Activated naive CD4-positive, alpha-beta T cell treated with anti-CD3 and anti-CD28 coated beads, Interleukin-2, amount 50 U/mL, for 16 hours (primary cell): ENCODE measurements at places on chromosomes 12 and 14.

GRCh38 chr14:100972118-100972897 is 68.8 kb upstream of the RTL1 start:
- no peak for DNase-seq

DNA sequence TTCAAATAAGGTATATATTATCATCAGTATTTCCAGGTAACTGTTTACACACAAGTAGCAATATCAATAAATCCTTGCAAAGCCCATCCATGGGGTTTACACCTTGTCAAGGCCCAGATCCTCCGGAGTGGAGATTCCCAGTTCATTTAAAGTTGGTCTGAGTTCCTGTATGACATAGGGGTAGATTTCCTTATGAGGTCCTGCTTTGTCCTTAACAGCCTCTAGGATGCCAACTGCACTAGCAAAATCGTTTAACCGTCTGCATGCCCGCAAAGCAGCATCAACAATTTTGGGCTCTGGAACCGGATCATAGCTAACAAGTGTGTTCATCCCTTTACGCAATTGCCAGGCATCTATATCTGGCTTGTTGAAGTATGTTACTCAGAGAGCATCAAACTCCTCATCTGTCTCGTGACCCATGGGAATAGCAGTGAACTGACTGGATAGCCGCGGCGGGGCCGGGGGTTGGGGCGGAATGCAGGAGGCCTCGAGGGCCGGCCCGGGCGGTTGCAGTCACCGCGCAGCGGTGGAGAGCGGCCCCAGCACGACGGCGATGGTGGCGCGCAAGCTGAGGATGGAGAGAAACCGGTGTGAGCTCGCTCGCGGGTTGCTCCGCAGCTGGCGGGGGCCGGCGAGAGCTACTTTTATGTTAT is 30.6 kb upstream of the FBXO34 start:
- DNase-seq = no peak

DNA sequence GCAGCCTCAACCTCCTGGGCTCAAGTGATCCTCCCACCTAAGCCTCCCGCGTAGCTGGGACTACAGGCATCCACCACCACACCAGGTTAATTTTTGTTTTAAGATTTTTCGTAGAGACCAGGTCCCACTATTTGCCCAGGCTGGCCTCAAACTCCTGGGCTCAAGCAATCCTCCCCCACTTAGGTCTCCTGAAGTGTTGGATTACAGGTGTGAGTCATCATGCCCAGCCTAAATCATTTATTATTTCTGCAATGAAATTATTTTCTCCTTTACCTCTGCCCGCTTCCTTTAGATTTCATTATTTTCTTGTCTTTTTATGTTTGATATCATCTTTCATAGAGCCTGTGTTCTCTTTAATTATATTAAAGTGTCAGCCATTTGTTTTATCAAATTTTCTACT is 165.2 kb upstream of the OTX2 start:
- DNase-seq = no peak

GRCh38 chr14:93977790-93978581 is 1.6 kb upstream of the ASB2 start:
- DNase-seq = peak; percentile 85

DNA sequence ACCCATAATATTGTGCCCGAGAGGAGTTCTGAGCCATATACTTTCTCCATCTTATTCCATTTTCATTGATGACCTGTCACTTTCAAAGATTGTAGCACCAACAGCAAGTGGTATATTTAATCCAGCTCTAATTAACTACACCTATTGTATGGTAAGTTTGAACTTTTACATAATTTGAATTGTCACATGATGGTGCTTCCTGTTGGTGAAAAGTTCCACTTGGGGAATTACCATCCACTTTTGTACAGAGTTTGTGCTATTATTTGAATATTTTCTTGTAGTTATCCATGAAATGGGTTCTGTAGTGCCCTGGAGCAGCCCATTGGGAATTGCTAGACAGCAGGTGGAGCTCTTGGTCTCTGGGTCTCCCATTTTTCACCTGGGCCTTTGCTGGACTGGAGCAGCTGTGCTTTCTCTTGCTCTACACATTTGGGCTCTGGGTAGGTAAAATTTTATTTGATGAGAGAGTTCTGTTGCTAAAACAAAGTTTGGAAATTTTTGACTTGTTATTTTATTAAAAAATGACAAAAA is 3.0 kb downstream of the SMCO3 start:
- DNase-seq = no peak

- DNase-seq = no peak
These were observed 55.3 kb downstream of the RIN3 start for GRCh38 chr14:92568621-92569479.

- no peak for DNase-seq
These were observed 110.4 kb downstream of the SLC8A3 start for GRCh38 chr14:70078329-70078728.

- no peak for DNase-seq
These were observed 48.8 kb upstream of the KRR1 start for GRCh38 chr12:75560167-75560566.

DNA sequence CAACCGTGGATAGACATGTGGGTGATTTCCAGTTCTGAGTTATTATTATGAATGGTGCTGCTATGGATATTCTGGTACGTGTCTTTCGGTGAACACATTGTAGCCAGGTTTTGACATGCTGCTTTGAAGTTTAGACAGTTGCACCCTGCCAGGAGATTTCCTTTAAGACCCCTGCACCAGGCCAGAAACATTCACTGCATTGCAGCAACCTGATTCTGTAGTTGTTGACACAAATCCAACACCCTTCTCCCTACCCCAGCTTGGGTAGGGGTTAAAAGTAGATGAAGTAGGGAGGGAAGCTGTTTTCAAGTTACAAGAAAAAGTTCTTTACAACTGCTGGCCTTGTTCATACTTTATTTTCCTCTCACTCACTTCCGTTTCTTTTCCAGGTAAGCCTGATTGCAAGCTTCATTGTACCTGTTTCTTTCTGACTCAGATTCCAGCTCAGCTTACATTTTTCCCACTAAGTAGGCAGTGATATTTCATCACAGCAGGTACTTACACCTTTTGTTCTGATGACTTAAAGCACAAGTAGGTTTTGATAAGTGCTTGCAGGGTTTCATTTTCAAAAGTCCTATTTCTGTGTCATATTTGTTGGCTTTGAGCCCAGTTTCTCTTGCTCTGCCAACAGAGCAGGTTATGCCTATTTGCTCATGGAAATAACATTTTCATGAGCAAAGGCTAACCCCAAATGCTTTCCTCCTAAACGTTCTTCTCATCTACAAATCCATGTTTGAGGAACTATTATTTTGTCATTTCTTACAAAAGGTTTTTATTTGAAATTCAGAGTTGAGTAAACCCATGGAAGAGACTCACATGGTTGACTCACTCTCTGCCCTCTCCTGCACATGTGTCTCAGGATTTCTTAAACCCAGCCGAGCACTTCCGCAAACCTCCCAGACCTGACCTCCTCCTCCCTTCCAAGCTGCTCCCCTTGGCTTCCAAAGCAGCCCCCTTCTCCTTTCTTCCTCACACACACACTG is 12.1 kb upstream of the LTA4H start:
- DNase-seq = no peak

- DNase-seq = no peak
These were observed 35.1 kb downstream of the TRPV4 start for GRCh38 chr12:109797905-109798669.

GRCh38 chr14:47626151-47627035 is 49.0 kb downstream of the MDGA2 start:
- DNase-seq = no peak

GRCh38 chr12:131913666-131914065 is 15.4 kb upstream of the PUS1 start:
- DNase-seq = no peak

DNA sequence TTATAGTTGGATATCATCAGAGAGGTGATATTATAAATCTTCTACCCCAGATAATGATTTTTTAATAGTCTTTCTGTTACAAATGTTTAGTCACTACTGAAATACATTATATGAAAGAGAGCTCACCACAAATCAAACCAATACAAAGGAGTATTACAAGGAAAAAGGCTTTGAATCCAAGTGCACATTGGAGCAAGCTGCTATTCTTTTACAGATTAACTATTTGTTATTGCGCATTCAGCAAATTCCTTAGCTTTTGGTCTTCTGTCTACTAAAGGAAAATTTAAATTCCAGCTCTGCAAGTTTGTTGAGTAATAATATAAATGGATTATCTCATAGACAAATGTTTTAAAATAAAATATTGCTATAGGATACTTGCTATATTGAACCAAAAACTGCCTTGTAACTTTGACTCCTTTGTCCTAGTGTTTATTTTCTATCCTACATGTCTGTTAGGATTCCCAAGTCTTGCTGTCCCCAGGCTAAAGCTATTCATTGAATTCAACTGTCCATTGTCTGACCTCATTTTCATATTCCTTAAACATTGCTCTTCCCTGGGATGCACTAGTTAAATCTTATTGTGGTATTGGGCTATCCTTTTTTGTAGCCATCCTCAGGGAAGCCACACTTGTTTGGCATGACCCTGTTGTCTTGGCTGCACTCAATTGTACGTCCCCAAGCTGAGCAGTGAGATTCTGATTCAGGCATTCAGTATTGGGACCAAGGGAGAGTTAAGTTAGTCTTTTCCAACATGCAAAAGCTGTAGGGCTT is 41.5 kb downstream of the PDE3A start:
- DNase-seq = no peak

DNA sequence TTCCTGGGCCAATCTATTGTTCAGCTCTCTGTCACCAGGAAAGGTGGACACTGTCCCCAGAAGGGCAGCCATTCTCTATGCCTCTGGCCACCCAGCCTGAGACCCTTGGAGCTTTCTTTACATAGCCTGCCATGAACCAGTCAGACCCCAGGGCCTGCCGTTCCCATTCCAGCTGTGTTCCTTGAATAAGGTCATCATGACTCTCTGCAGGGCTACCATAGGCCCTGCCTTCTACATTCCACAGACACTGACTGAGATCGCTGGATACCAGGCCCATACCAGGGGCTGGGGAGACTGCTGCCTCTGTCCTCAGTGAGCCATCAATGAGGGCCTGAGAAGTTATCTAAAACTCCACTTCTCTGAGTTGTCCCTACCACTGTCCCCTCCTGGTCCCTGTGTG is 75.5 kb downstream of the SYNE3 start:
- DNase-seq = no peak

DNA sequence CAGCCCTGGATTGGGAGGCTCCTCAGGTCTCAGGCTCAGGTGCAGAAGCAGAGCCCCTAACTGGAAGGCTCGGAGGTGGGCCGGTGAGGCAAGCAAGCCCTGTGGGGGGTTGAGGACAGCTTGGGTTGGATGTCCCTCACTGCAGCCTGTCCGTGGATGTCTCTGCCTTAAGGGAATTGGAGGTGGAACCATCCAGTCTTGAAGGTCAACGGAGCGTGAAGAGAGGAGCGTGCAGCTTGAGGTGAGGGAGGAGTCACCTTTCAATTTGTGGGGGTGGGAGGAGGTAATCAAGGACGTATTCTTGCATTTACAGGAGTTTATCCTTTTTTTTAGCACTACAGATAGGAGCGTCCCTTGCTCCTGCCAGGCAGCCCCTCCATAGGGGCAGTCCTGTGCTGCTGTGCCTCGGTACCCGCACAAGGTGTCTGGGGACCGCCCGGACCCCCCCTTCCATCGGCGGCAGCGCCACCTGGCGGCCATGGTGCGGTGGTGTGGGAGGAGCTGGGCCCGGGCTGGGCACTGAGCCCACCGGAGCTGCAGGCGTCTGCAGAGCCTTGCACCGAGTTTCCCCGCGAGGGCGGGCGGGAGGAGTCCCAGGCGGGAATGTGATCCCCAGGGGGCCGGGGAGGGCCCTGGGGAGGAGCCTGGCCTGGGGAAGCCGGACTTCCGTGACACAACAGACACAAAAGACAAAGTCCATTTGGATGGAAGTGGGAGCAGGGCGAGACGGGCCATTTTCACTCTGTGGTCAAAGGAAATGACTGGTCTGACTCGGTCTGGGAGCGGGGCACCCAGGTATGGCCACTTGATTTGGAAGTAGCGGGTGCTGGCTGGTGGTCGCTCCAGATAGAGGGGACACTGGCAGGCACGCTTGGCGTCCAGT is 864 bp downstream of the DNAJC22 start:
- DNase-seq = peak; percentile 82

DNA sequence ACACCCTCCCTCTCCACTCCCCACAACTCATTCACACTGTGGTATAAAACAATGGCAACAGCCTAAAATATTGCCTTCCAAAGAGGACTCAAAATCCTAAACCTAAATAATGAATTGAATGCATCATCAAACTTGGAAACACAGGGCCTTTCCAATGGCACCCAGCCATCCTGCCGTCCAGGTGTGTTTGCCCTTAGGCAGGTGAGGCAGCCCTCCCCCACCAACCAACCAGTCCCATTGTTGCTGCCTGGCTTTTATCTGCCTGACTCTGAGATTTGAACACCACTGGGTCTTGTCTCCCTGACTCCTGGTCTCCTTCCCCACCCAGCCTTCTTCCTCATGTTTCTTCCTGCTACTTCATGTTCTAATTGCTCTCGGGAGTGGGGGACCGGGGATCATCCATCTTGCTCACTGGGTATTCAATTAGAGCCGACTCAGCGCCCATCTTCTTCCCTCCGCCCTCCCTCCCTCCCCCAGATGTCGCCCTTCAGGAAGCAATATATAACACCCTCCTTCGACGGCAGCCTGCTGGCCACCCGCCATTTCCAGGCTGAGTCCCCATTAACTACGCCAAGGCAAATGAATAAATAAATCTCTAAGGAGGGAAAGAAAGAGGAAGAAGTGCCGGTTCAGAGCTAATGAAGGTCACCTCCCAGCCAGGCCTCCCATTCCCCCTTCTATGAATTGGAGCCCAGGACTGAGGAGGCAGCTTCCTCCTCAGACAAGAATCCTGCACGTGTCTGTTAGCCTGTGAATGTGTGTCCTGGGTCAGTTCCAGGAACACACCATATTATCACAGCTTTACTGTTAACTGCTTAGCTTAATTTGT is 36.3 kb upstream of the NTF3 start:
- DNase-seq = no peak

- DNase-seq = no peak
These were observed 187.0 kb downstream of the GRIP1 start for GRCh38 chr12:66491853-66492252.

GRCh38 chr12:84077679-84078078 is 834.9 kb downstream of the SLC6A15 start:
- DNase-seq = no peak

GRCh38 chr12:53998110-53998899 is 1.7 kb upstream of the HOXC9 start:
- no peak for DNase-seq

GRCh38 chr12:56208006-56208405 is 13.7 kb downstream of the RNF41 start:
- DNase-seq = no peak

GRCh38 chr14:104819361-104819781 is 18.5 kb downstream of the ZBTB42 start:
- no peak for DNase-seq

GRCh38 chr14:103133210-103134140 is 10.2 kb downstream of the TNFAIP2 start:
- DNase-seq = no peak

- DNase-seq = no peak
These were observed 22.0 kb upstream of the SEL1L start for GRCh38 chr14:81555684-81556083.

- no peak for DNase-seq
These were observed 192.9 kb downstream of the C12orf75 start for GRCh38 chr12:105523164-105524057.
